ENCODE measurements at places on chromosomes 1 and 21. TPM values are rescaled to one million over a fixed set of nuclear protein-coding genes. Genes with fewer than 3 reads are reported as not detected.

SYPL2 gene
- 5.9 TPM for total RNA-seq

DNA sequence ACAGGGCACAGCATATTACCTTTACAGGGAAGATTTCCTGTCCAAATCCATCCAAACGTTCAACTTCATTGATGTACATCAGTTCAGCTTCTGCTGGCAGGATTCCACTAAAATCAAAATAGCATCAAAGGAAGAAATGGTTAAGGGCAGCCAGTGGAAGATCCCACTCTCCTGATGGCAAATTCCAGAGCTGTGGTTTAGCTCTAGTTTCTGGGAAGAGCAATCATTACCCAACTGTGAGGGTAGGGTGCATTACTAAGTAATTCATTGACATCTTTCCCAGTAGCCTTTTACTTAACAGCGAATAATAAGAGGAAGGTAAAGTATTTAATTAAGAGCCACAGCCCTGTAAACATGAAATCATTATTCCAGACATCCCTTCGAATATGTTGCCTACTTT is 120.7 kb downstream of the SMYD2 start:
- no peak for DNase-seq

DNA sequence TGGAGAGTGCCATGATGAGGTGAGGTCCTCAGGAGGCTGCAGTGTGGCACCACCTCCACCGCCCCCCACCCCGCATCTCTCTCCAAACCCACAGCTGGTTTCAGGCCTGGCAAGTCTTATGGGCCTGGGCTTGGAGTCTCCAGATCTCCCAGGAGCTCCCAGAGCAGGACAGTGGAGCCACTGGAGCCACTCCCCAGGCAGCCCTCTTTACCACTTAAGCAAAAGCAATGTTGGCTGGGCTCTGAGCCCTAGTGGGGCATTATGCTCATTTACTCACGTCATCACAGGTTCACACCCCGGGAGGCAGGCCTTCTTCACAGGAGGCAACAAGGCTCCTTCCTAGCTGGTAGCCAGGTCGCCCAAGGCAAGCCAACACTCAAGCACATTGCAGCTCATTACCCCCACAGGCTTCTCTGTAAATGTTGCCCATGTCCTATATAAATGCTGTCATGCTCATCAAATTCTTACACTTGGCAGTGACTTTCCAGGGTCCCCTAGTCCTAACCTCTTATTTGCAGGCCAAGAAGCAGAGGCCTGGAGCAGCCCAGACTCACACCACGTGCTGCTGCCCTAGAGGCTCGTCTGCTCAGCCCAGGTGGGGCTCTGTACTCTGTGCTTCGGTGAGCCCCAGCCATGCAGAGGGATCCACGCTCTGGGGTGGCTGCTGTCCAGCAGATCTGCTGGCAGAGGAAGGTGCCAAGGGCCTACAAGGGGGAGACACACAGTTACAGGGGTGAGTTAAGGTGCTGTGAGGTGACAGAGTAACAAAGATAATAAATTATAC is 459.3 kb downstream of the MATN1 start:
- no peak for DNase-seq

DNA sequence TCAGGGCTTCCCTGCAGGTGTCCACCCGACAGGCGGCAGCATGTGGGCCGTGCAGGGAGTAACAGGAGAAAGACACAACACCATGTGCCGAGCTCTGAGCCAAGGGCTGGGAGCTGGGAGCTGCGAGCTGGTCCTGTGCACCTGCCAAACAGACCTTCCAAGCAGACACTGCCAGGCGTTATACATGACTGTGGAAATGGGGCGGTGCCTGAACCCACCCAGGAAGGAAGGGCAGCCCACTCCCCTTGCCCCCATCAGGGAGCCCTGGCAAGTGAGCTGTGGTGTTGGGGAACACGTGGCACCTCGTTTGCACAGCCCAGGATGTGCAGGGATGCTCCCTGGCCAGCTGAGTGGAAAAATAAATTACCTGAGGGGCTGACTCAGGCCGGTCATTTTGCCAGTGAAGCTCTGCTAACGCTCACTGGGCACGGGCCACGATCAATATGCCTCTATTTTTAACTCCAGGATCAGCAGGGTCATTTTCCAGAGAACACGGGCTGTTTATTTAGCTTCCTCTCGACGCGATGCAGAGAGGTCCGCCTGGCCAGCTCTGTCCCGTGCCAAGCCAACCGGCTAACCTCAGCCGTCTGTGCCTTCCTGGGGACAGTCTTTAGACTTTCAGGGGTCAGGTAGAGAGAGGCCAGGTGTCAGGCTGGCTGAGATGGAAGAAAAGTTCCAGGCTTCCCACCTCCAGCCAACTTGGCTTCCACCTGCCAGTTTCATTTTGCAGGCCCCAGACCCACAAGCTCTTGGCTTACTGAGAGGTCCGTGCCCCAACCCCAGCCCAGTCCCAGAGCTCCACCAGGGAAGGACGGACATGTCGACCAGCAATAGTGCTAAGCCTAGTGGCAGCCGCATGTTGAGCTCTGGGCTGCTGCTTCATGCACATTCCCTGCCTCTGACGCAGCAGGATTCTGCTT is 196.7 kb upstream of the VAMP3 start:
- DNase-seq: no peak

- DNase-seq: no peak
These were observed 1.4 kb upstream of the RHBG start for GRCh38 chr1:156367383-156368156.

CRABP2 gene
- total RNA-seq: 3.3 TPM

TNNT2 gene
- total RNA-seq: 0.83 TPM

OR2L5 gene
- not detected for total RNA-seq

DNA sequence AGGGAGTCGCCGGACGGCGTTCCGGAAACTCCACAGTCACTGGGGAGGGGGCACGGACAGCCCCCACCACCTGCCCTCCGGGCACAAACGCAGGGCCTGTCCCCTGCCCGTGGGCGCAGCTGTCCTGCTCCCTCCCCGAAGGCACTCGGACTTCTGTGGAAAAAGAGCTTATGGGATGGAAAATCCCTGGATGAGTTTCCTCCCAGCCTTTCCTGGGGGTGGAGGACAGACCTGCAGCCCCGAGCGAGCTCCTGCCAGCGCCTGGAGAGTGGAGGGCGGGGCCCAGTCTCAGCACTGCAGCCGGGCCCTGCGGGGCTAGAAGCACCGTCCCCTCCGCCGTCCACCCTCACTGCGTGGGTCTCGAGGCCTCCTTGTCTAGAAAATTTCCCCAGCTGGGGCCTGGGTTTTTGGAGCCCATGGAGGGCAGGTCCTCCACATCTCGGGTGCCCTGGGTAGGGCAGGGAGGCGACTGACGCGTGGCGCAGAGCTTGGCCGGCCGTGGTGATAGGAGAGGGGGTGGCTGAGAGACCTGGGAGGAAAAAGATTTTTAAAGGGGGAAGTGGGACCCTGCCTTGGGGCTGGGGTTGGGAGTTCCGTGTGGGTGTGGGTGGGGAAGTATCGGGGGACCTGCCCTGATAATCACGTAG is 6.4 kb upstream of the COL6A1 start:
- DNase-seq: no peak
